HepG2 (cell line): ENCODE measurements at places on chromosomes 1 and 21.

DNA sequence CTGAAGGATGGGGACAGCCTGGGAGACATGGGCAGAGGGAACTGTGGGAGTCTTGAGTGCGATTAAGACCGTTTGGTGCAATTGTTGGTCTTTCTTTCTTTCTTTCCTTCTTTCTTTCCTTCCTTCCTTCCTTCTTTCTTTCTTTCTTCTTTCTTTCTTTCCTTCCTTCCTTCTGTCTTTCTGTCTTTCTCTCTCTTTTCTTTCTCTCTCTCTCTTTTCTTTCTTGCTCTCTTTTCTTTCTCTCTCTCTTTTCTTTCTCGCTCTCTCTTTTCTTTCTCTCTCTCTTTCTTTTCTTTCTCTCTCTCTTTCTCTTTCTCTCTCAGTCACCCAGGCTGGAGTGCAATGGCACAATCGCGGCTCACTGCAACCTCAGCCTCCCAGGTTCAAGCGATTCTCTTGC lies 2.9 kb upstream of the KLHDC9 start:
- DNase-seq, result no peak

GRCh38 chr21:27827972-27828371 lies 861.1 kb upstream of the ADAMTS5 start:
- no peak for DNase-seq

GRCh38 chr21:27221077-27221476 lies 254.2 kb upstream of the ADAMTS5 start:
- no peak for DNase-seq

DNA sequence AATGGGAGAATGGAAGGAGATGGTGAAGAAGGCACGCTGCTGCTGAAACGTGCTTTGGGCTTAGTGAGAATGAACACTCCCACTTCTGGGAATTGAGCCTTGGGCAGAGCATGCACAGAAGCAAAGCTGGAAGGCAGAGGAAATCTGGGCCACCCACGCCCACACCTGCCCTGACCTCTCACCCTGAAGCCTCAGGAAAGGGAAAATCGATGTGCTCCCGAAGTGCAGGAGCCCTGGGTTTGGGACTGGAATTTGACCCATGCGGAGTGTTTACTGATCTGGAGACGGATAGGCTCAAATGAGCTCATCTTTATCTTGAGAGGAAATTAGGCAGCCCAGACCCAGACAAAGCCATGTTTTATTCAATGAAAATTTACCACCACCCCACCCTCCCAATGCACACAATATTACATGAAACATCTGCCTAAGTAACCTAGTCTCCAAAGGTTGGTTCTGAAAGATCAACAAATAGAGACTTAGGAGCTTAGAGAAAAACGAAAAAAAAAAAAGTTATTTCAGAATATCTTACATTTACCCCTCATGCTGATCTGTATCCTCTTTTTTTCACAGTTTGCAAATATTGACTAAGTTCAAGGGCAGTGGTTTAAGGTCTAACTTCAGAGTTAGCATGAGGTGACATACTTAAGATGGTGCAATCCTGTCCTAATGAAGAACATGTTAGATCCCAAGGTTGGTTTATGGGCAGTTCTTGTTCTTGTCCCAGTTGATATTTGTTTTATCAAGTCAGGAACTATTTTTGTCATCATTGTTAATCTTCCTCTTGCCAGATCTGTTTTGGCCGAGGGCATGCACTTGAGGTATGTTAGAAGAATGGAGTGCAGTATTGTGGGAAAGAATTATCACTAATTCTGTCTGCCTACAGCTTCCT lies 63.0 kb downstream of the PROX1 start:
- DNase-seq, result peak; percentile 99

GRCh38 chr21:43880111-43880985 lies 15.3 kb downstream of the AGPAT3 start:
- DNase-seq, result no peak

GRCh38 chr1:9780554-9781110 lies 43.1 kb downstream of the CLSTN1 start:
- no peak for DNase-seq

DNA sequence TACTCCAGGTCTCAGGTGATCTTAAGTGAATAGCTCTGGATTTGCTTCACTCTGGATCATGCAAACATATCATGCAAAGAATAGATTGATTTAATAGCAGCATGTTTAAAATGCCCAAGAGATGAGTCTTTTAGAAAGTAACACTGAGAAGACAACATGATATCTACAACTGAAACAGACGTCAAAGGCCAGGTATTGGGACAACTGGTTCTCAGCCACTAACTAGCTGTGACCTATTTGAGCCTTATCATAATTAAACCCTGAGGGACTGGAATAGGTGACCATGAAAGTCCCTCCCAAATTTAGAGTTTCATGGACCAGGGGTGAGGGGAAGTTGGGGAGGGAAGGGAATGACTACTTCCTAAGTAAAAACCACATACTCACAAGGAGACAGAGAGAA lies 95.7 kb downstream of the NIBAN1 start:
- no peak for DNase-seq

DNA sequence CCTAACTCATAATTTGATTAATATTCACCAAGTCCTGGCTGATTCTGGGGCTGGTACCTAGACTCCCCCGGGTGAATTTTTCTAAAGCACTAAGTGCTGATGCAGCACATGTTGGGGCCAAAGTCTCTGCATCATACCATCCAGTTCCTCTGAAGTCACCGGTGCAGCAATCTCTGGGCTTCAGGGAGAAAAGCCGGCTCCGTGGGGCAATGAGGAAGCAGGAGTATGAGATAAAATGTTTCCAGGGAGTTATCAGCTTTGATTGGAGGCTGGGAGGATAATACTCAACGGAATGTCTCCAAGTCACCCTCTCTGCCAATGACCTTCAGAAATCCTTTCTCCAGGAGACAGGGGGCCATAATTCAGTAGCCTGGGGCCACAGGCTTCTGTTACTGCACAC lies 1.2 kb downstream of the FCAMR start:
- no peak for DNase-seq

GRCh38 chr1:106748606-106749005 lies 307.9 kb upstream of the PRMT6 start:
- DNase-seq, result no peak

DNA sequence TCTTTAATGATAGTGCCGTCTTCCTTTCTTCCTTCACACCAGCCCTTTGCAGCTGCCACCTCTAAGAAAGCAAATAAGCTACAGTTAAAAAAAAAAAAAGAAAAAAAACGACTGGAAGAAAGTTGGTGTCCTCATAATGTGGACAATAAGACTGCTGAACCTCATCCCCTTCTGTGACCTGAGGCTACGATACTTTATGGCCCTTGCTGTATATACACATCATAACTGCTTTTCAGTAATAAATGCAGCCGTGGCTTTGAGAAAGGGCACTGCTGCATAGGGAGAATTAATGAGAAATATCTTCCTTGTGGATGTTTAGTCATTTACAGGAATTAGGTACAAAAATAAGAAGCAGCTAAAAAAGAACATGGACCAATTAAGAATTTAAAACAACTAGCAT lies 333.8 kb upstream of the ADGRL2 start:
- DNase-seq, result no peak

- DNase-seq, result no peak
Measured at GRCh38 chr1:184185347-184185746, 133.8 kb downstream of the TSEN15 start.
